Effector CD4-positive, alpha-beta T cell (primary cell): ENCODE measurements at places on chromosomes 13 and 19.

GRCh38 chr13:48401480-48401879, 11.4 kb downstream of the LPAR6 start:
- no peak for DNase-seq

GRCh38 chr13:65112531-65112941, 2117.6 kb downstream of the PCDH9 start:
- no peak for DNase-seq

DNA sequence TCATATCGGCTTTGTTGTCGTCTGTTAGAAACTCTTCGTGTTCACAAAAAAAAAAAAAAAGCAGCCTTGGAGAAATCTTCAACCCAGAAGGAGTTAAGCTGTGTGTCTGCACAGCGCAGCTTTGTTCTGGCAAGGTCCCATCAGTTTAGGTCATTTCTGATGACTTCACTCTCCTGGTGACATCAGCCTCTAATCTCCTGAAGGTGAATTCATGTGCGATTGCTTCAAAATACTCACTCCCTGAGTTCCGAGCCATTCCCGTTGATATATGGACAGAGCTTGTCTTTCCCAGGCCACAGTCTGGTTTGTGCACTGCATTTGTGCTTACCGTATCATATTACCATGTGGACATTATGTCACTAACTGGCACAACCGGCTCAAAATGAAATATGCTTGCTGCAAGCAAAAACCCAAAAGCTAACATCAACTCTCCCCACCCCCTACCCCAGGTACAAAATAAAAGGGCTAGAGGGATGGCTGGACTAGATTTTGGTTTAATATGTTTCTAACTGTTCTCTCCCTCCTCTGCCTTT, 342.4 kb downstream of the KCNRG start:
- DNase-seq, result no peak

DNA sequence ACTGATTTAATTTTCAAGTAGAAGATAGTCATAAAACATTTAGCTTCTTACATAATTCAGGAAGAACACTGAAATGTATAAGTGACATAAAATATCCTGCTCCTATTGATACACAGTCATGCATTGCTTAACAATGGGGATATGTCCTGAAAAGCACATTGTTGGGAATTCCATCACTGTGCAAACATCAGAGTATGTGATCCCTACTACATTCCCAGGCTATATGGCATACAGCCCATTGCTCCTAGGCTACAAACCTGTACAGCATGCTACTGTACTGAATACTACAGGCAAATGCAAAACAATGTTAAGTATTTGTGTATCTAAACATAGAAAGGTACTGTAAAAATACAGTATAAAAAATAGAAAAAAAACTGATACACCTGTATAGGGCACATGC, 723.9 kb upstream of the ARGLU1 start:
- no peak for DNase-seq
